ENCODE measurements at places on chromosomes 7 and 10.

- DNase-seq: no peak
Measured at GRCh38 chr10:96236090-96236478, 35.3 kb downstream of the BLNK start.

DNA sequence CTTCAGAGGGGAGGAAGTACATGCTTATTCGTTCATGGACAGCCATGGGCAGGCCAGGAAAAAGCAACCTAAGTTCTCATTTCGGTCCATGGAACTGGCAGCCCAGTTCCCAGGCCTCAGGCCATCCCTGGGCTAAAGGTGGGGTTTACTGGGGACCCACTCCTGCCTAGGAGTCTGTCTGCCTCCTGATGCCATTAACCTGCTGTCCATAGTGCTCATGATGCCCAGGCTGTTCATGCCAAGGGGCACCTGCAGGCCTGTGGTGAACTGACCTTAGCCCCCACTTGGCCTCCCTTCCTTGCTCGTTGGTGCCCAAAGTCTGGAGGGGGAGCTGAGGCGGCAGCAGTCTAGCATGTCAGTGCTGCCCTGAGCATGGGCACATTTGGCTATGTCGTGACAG lies 450.2 kb upstream of the MBL2 start:
- no peak for DNase-seq

- DNase-seq: no peak
Measured at GRCh38 chr7:16668978-16669377, 23.0 kb downstream of the BZW2 start.

GRCh38 chr7:121529003-121529402 lies 132.9 kb upstream of the FAM3C start:
- DNase-seq: no peak

Data from A172 (cell line).